RCC 7860 (cell line): ENCODE measurements at places on chromosomes 7 and 10.

DNA sequence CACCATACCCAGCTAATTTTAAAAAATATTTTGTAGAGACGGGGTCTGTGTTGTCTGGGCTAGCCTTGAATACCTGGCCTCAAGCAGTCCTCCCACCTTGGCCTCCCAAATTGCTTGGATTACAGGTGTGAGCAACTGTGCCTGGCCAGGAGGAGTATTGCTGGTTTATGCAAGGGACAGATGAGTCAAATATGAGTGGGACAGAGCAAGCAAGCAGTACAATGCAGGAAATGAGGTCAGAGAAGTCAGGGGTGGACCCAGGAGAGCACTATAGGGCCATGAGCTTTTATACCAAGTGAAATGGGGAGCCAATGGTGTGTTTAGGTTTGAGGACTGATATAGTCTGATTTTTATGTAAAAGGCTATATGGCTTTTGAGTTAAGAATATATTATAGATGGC is 6.3 kb downstream of the TSPAN13 start:
- no peak for DNase-seq

- DNase-seq = no peak
Observed at GRCh38 chr7:40244226-40244625, 109.4 kb downstream of the SUGCT start.

DNA sequence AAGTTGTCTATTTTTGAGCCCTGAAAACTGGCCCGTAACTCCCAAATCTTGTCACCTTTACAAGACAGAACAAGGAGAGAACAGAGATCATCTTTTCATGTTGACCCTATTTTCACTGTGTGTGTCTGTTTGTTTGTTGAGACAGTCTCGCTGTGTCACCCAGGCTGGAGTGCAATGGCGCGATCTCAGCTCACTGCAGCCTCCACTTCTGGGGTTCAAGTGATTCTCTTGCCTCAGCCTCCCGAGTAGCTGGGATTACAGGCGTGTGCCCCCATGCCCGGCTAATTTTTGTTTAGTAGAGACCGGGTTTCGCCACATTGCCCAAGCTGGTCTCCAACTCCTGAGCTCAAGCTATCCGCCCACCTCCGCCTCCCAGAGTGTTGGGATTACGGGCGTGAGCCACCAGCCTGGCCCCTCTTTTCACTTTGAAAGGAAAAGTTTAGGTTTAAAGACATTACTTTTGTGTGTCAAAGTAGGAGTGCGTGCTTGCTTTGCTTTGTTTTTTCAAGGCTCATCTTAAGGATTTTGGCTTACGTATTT is 32.1 kb downstream of the FOXK1 start:
- DNase-seq = no peak

GRCh38 chr7:118476036-118476435 is 251.5 kb downstream of the ANKRD7 start:
- no peak for DNase-seq

GRCh38 chr7:102024005-102024768 is 206.8 kb downstream of the CUX1 start:
- no peak for DNase-seq

DNA sequence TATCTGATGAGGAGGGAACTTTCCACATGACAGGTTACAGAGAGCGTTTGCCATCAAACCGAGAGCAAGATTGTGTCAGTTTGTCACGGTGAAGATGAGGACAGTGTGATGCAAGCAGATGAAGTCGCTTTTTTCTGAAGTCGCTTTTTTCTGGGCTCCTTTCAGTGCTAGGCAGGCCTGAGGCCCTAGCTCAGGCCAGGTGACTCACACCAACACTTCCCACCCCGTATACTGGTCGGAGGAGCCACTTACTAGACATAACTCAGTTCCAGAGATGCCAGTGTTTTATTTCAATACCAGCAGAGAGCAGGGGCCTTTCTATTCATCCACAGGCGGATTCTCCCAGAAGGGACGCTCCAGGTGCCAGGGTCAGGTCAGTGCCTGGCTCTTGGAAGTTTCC is 58.9 kb downstream of the SFMBT2 start:
- DNase-seq = peak; percentile 23

DNA sequence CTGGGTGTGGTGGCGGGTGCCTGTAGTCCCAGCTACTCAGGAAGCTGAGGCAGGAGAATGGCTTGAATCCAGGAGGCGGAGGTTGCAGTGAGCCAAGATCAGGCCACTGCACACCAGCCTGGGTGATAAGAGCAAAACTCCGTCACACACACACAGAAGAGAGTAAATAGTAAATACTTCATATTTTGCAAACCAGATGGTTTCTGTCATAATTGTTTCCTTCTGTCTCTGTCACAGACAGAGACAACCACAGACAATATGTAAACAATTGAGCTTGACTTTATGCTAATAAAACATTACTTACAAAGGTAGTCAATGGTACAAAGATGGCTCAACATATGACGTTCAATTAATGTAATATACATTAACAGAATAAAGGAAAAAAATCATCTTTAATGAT is 83.7 kb downstream of the JMJD1C start:
- no peak for DNase-seq

- no peak for DNase-seq
Observed at GRCh38 chr10:106593876-106594275, 570.6 kb downstream of the SORCS1 start.

- DNase-seq = no peak
Observed at GRCh38 chr10:1280466-1281404, 224.6 kb downstream of the WDR37 start.
